A172 (cell line): ENCODE measurements at places on chromosomes 1 and 21.

- no peak for DNase-seq
Observed at GRCh38 chr1:59092126-59092525, 204.8 kb upstream of the FGGY start.

- peak; percentile 16 for DNase-seq
Observed at GRCh38 chr1:59903141-59903754, 23.3 kb downstream of the CYP2J2 start.

- no peak for DNase-seq
Observed at GRCh38 chr1:200048244-200048643, 20.7 kb downstream of the NR5A2 start.

DNA sequence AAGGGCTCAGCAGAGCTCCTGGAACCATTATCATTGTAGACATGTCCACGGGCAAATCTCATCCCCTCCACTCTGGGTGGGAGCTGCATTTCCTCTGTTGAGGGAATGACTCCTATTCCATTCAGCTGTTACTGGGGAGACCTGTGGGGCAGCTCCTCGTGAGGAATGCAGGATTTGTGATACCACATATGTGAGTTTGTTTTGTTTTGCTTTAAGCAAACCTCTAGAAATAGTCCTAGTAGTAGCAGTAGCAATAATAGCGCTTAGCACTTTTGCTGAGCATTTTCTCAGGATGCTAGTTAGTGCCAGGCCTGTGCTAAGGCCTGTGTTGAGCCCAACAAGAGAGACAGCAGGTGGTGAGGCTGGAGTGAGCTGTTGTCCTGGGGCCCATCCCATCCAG, 10.8 kb downstream of the OLIG1 start:
- DNase-seq, result no peak

GRCh38 chr1:178046591-178047270, 47.2 kb upstream of the RASAL2 start:
- no peak for DNase-seq

GRCh38 chr21:26389971-26390641, 183.0 kb downstream of the CYYR1 start:
- peak; percentile 90 for DNase-seq

DNA sequence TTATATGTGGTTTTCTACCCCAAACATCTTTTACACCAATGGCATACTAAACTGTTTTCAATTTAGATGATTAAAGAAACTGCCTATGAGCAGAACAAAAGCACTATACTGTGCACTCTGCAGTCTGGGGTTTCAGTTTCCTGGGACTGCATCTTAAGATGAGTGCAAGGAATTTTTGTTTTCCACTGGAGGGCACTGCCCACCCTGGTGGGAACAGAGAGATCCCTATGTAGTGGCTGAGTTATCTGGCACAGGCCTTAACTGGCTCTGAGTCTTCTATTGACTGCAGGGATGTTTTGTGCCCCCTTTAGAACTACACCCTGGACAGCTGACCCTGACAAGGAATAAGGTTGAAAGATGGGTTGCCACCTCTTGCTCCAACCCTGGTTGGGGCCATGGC, 12.0 kb downstream of the PROK1 start:
- no peak for DNase-seq

DNA sequence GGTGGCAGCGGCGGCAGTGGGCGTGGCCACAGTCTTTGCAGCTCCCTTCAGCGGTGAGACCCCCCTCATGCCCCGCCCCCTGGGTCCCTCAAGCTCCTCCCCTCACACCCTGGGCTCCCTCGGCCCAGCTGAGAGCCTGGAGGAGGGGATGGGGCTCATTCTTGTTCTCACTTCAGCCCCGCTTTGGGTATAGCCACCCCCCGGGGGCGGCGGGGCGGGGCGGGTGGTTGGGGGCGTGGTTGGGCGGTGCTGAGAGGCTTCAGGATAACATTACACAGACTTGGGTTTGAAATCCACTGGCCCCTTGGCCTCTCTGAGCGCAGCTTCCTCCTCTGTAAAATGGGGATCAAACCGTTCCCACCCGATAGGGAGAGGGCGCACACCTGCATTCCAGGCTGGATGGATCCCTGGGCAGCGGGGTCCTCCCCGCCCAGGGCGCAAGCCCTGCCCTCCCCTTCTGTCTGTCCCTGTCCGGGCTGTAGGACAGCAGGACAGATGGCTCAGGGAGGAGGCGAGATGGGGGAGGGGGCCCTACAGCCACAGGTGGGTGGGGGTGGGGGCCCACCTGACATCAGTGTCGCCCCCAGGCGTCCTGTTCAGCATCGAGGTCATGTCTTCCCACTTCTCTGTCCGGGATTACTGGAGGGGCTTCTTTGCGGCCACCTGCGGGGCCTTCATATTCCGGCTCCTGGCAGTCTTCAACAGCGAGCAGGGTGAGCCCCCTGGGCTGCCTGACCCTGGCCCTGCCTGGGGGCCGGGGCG, 5.1 kb downstream of the CLCNKA start:
- DNase-seq, result no peak

DNA sequence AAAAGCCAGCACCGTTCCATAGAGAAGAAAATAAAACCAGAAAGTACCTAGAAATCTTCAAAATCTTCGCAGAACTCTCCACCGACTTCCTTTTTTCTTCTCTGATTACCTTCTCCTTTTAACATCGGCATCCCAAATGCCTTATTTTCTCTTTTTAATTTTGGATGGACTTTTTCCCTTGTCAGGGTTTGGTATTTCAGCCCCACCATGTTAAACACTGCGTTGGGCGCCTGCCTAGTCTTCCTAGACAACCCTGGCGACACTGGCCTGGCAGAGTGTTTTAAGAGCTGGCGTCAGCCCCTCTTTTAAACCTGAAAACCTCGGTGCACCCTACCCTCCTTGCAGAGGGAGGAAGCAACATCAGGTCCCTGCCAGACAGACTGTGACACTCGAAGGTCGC, 66.0 kb upstream of the EFHD2 start:
- DNase-seq, result no peak

GRCh38 chr1:204509186-204509635, 7.0 kb upstream of the MDM4 start:
- DNase-seq, result no peak

GRCh38 chr1:20150969-20151368, 11.8 kb downstream of the PLA2G2F start:
- no peak for DNase-seq

DNA sequence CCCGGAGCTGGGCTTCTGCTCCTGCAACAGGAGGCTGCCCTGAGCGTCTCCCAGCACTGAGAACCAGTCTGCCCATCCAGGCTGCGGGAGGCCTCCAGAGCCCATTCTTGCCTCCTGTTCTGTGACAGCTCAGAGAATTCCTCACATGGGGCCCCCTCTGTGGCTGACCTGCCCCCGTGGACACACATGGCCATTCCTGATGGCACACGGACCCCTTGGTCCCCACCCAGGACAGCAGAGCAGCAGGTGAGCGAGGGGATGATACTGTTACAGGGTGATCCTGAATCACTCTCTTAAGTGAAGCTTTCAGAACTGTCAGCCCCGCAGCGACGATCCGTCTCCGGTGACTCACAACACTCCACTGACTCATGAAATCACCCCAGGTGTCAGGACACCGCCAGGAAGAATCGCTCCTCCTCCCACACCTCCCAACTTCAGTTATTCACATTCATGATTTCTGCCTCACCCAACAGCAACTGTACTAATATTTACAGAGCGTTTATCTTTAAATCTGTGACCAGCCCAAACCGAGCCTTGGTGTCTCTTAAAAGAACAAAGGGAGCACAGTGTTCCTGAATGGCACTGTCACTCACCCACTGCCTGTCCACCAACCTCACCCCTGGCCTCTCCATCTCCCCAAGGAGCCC, 22.5 kb downstream of the CHD5 start:
- DNase-seq, result peak; percentile 89

DNA sequence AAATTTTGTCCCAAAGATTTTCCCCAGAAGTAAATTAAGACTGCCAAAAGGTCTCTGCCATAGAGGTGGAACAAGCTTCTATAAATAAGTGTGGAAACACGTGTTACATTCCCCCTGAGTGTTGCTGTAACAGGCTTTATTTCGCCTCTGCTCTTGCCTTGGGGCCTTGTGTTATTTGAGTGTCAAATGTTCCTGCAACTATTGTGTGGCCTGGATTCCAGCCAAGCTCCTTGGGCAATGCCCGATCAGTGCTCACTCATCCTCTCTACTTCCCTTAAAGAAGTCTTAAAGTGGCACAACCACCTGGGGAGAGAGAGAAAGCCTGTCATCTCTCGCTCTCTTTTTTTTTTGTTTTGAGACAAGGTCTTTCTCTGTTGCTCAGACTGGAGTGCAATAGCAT, 156.7 kb downstream of the NR5A2 start:
- DNase-seq, result peak; percentile 84

DNA sequence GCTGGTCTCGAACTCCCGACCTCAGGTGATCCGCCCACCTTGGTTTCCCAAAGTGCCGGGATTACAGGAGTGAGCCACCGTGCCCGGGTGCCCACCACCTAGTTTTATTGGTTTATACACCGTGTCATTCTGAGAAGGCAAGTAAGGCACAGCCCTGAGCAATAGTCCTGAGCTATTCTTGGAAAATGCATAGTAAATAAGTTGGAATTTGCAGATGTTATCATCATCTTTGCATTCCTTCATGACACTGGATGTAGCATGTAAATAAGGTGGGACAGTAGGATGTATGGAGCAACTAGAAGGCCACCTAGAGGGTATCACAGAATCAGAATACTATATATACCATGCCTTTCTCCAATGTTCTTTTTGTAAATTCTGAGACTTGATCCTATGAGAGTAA, 11.0 kb downstream of the TOR1AIP2 start:
- no peak for DNase-seq

GRCh38 chr1:28602536-28603439, 10.7 kb downstream of the RAB42 start:
- DNase-seq, result peak; percentile 55

- DNase-seq, result no peak
Observed at GRCh38 chr1:228082918-228083870, 686 bp downstream of the ARF1 start.

DNA sequence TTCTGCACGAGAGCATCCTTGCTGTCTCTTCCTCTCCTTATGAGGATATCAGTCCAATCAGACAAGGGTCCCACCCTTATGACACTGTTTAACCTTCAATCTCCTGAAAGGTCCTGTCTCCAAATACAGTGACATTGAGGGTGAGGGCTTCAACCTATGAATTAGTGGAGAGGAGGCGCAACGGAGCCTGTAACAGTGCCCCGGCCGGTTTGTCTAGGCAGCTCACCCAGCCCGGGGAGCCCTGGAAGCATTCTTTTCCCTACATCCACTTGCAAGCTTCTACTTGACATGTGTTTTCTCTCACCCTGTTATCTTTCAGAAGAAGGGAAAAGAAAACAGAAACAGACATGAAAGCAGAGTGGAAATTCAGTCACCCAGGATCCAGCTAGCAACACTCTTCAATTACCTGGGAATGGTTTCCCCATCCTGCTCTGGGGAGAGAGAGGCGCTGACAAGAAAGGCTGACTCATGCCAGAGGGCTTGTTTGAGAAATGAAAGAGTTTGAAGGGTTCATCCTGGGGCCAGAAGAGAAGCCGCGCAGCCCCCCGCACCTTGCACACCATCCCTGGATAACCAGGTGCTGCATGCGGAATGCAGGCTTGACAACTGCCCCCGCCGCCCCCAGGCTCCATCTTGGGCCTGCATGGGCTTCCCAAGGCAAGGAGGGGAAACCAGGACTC, 394.9 kb downstream of the NPHP4 start:
- DNase-seq, result no peak

DNA sequence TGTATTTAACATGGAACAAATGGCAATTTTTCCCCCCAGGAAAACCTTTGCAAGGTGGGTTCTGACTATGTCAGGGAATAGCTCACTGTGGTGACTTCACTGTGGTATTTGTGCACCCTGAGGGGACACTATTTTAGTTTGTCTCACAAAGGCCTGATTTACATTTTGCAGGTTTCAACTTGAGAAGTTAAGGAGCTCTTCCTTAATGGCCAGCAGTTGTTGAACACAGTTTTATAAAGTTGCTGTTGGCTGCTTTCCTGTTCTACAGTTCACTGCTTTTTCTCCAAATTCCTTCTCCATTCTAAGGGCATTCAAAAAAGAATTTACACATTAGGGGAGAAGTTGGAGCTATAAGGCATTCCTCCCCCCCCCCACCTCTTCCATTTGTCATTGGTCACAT, 4.6 kb downstream of the LAMC1 start:
- no peak for DNase-seq

- peak; percentile 18 for DNase-seq
Observed at GRCh38 chr1:42379794-42380585, 602 bp upstream of the RIMKLA start.

DNA sequence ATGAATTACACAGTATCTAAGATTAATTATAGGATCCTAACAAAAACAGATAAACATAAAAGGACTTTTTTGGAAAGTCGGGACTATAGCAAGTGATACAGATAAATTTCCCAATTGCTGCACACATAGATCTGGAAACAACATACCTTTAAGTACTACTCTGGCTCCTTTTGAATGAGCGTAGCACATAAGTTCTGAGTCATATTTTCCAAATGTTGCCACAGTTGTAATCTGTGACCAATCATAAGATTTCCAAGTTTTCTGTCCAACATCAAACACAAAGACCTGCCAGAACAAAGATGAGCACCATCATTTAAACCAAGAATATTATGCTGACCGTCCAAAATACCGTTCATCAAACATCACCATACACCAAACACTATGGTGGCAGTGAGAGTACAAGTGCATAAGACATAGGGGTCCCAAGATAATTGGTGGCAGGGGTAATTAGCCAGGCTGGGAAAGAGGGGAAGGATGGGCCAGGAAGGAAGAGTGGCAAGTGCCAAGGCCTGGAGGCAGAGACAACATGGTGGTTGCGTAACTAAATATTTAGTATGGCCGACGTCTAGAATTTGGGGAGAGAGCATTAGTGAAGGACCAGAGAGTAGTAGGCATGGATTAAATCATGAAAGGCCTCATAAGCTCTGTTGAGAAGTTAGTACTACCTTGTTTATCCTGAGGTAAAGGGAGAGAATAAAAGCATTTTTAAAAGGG, 3.6 kb downstream of the CTBS start:
- no peak for DNase-seq

DNA sequence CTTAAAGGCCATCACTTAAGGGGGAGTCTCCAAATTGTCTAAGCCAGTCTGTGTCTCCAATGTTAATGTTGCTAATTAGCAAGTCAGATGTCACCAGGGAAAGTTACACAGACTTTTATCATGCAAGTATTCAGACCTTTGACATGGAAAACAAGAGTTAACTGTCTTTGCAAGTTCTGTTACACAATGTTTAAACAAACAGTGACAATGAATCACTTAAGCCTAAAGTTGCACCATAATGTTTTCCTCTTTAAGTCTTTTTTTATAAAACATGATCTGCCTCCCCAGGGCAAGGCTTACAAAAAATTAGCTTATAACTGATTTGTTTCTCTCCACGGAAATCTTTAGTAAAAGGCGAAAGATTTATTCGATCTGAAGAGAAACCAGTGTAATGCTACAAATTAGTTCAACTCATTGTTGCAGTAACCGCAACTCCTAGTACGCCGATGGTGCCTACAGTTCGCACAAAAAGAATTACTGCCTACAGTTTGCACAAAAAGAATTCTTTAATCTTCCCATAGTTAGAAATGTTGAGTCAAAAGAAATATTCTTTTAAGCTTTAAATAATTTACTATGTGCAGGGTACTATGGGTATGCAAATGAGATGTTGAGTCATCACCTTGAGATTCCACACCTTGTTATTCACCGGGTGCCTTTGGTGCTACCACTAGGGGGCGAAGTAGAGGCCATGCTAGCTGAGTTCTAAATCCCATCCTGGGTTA, 45.3 kb downstream of the HHAT start:
- DNase-seq, result peak; percentile 99

- DNase-seq, result no peak
Observed at GRCh38 chr1:214976665-214977064, 105.9 kb upstream of the KCNK2 start.

- DNase-seq, result no peak
Observed at GRCh38 chr1:115301438-115302020, 36.5 kb downstream of the NGF start.

GRCh38 chr1:158572226-158572625, 1.8 kb upstream of the OR6P1 start:
- no peak for DNase-seq

GRCh38 chr1:190175320-190175719, 302.3 kb downstream of the BRINP3 start:
- DNase-seq, result no peak
